Fibroblast of skin of right quadriceps (primary cell): ENCODE measurements at places on chromosomes 6 and 20.
A peak's percentile ranks its signal among the peaks of the same experiment; 100 is the strongest.

DNA sequence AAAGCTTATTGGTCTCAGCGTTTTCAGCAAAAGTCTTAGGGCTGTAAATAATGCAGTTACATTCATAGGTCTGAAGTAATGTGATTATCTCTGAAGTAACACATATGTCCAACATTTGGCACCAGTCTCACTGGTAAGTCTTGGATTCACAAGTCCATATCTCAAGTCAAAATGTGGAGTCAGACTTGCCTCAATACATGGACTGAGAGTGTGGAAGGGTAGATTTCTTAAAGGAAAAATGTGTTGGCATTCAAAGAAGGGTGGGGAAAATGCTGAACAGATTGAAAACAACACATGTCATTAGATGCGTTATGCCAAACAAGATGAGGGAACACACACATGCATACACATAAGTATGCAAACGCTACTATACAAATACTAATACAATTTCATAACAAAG, 989.0 kb upstream of the MANEA start:
- DNase-seq, result no peak

DNA sequence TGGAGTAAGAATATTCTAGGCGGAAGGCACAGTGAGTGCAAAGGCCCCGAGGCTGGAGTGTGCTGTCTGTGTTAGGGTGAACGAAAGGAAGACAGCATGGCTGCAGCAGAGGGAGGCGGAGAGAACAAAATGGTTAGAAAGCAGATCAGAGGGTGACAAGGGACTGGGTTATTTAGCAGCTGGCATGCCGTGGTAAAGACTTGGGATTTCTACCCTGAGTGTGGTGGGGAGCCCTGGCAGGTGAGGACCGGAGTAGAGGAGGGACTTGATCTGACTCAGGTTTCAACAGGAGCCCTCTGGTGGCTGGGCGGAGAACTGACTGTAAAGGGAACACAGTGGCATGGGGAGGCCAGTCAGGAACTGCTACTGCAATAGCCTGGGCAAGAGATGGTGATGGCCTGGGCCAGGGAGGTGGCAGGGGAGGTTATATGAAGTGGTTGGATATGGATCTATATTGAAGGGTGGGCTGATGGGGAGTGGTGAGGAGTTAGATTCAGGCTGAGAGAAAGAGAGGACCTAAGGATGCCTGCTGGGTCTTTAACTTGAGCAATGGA, 38.0 kb downstream of the PIM1 start:
- peak; percentile 69 for DNase-seq

GRCh38 chr6:51342393-51342792, 523.7 kb downstream of the TFAP2B start:
- no peak for DNase-seq

DNA sequence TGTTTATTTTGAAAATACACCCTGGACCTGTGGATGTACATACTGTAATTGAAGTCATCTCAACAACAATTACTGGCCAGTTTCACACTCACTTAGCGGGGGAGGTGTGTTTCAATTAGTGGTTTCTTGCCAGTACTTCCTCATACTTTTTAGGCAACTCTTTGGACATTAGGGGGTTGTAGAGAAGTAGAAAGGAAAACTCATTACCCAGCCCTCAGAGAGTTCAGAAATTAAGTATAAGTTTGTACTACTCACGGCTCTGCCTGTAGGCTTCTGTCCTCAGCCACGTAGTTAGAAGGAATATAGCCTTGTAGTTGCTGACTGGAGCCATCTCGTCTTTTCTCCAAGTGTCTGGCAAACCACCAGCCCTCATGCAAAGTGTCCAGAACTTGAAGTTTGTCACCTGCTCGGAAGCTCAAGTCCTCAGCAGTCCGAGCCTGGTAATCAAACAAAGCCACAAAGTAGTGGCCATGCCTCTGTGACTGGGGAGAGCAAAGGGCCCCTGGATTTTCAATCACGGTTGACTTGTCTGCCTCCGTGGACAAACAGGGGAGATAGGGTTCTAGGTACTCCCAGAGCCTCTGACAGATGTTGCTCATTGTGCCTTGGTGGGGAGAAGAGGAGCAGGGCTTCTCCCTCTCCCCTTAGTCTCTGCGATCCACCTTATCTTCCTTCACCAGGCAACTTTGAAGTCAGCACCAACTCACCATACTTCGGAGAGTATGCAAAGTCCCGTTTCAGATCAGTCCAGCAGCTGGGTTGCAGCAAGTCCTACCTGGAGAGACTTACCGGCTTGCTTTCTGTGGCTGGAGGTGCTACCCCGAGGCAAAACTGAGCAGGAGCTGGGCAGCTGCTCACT, 749 bp downstream of the FRK start:
- DNase-seq, result peak; percentile 7

- DNase-seq, result peak; percentile 95
Observed at GRCh38 chr6:31058128-31058894, 48.0 kb downstream of the MUC22 start.

- DNase-seq, result peak; percentile 77
Observed at GRCh38 chr6:5143634-5144311, 58.6 kb downstream of the PPP1R3G start.

GRCh38 chr6:164039954-164040375, 625.4 kb downstream of the QKI start:
- DNase-seq, result peak; percentile 63

GRCh38 chr6:17845598-17845997, 138.9 kb upstream of the NUP153 start:
- DNase-seq, result no peak

- DNase-seq, result no peak
Observed at GRCh38 chr6:15936503-15936902, 192.4 kb upstream of the MYLIP start.

- no peak for DNase-seq
Observed at GRCh38 chr6:34237316-34237721, 646 bp downstream of the HMGA1 start.

DNA sequence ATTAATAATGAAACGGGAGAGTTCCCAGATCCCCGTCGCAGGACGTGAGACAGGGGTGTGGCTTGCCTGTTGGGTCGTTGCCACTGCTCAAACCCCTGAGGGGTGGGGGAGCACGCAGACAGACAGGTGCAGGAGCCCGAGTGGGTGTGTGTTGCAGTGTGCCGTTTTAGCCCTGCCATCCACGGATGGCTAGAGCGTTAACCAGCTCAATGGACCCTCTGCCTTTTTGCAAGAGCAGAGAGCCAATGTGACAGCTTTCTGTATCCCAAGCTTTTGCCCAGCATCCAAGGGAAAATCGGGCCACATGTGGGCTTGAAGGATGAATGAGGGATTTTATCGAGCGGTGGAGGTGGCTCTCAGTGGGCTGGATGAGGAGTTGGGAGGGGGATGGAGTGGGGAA, 237.9 kb downstream of the TSHZ2 start:
- no peak for DNase-seq

- no peak for DNase-seq
Observed at GRCh38 chr20:14889496-14890255, 552.3 kb upstream of the FLRT3 start.

DNA sequence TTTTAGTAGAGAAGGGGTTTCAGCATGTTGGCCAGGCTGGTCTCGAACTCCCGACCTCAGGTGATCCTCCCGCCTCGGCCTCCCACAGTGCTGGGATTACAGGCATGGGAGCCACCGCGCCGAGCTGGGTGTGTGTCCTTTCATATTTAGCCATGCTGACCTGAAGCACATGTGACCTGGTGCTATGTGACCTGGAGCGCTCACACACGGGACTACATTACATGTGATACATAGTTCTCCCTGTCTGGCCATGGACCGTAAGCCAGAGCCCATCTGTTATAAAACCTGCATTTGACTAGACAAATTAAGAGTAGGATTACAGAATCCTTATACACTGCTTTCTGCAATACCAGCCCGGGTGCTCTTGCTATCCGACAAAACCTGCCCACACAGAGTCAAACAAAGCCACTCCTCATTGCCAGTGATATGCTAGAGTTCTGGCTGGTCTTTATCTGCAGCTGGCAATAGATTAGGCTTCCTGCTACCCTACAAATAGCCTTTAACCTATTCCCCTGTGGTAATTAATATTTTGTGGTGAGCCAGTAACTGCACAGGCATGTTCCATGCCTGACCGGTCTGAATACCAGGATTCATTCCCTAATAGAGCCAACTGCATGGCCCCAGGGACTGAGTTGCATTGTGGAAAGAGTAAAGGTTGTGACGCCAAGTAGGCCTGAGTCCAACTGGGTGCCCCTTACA, 26.3 kb upstream of the FAM50B start:
- DNase-seq, result no peak

- DNase-seq, result no peak
Observed at GRCh38 chr6:29419516-29419915, 4.8 kb downstream of the OR12D1 start.

GRCh38 chr6:128807577-128807976, 75.4 kb upstream of the LAMA2 start:
- peak; percentile 40 for DNase-seq

- DNase-seq, result no peak
Observed at GRCh38 chr6:144194293-144194810, 44.0 kb downstream of the STX11 start.

DNA sequence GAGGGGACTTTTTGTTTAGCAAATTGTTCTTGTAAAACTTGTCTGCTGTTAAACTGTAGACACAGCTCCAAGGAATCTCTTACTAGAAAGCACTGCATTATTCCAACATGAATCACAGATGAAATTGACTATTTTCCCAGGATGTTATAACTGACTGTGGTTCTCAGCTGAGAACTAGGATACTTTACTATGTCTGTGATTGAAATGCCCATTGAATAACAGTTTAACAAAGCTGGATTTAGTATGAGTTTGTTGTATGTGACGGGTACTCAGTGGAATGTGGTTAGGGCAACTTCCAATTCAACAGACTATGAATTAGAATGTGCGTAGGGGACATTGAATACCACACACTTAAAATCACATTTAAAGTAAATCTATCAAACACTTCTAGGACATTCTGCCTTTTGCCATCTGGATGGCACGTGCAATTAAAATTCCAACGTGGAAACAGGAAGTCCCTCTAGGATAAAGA, 193.4 kb upstream of the PREP start:
- DNase-seq, result peak; percentile 98

DNA sequence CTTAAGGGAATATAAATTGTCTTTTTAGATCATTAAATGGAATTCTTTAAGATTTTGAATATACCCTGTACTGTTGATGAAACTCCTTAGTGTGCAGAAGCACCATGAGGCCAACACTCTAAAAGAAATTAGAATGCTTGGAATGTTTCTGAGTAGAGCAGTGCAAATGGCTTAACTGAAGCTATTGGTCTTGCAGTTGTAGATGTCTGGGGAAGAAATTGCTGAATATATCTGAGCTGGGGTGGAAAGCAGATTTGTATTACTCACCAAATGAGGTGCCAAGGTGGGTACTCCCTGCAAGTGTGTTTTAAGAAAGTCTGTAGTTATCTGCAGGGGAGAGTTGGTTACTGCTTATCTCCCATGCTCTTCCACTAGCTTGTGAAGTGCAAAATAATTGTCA, 119.0 kb downstream of the ADGRG6 start:
- DNase-seq, result peak; percentile 33

DNA sequence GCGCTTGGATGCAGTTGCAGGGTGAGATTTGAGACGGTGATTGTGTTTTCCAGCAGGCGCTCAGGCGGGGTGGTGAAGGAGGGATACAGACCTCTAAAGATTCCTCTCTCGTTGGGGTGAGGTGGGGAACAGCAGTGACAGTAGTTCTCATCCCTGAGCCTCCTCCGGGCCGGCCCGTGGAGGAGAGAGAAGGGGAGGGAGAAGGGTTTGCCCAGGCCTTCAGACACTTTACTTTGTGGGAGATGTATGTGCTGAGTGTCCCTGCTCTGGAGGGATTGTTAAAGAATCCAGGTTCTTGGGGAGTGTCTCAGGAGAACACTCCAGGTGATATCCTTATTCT, 41.0 kb downstream of the PSMB9 start:
- no peak for DNase-seq

DNA sequence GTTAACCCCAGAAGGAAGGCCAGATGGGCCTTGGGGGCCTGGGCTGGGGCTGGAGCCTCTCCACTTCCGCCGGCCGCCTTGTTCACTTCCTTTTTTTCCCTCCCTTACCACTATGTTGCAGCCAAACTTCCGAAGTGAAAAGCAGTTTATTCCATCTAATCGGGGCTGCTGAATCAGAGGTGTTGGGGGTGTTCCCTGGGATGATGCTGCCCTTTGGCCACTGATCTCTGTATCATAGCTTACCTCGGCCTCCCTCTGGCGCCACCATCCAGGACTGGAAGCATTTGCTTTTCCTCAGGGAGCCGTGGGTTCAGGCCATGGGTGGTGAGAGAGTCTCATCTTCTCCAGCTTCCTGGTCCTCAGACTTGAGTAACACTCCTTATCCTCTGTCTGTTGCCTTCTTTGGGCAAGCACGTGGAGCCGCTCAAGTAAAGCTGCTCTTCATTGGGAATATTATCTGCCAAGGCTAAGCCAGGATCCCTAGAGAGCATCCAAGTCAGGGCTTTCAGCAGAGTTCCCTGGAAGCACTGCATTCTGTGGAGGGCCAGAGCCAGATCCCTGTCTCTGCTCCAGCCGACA, 39.6 kb downstream of the SLX4IP start:
- no peak for DNase-seq

DNA sequence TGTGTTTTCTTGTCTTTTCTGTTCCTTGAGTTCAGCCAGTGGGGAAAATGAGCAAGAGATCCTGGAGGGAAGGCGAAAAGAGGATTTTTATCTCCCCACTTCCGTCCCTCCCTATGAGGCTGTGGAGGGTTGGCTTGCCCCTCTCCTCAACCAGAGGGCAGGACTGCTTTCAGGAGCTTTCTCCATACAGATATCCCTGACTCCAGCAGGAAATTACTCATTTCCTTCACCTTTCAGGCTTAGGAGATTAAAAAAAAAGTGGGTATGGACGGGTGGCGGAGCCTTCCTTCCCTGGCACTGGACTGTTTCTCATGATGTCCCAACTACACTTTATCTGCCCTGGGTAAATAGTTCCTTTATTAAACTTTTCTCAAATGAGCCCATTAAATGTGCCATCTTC, 241.2 kb downstream of the FRK start:
- no peak for DNase-seq

GRCh38 chr20:10927936-10928840, 254.4 kb upstream of the JAG1 start:
- DNase-seq, result peak; percentile 78

DNA sequence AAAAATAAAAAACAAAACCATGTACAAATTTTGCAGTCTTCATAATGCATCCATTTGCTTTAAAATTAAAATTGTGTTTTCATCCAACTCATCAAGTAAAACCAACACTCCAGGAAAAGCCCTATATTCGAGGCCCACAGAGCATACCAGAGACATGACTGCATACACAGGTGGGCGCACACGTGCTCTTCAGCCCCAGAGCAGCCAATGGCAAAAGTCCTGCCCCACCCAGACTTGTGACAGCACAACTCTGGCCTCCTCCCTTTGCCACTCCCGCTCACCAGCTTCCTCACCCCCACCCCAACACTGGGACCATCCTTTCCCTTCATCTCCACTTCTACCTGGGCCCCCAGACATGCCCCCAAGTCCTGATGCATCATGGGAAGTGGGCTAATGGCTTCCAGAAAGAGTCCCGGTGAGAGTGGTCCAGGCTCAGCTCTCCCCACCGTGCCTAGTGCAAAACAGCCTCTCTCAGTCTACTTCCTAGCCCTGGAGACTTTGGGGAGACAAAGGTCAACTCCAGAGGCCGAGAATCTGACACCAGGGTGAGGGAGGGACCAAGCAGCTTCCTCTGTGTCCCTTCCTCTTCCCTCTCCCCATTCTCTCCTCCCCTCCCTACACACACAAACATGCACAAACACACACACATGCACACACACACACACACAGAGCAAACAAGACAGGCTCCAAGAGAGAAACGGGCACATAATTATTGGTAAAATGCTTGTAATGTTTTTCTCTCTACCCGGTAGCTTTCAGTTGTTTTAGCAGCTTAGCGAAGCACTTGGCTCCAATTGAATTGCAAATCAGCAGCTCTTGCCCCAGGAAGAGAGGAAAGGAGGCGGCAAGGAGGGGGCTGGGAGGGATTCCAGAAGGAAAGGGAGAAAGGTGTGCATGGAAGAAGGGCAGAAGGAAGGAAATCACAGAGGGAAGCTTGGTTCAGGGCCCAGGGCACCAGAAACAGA, 14.3 kb downstream of the GRM4 start:
- no peak for DNase-seq
